ENCODE measurements at places on chromosomes 4 and X.

DNA sequence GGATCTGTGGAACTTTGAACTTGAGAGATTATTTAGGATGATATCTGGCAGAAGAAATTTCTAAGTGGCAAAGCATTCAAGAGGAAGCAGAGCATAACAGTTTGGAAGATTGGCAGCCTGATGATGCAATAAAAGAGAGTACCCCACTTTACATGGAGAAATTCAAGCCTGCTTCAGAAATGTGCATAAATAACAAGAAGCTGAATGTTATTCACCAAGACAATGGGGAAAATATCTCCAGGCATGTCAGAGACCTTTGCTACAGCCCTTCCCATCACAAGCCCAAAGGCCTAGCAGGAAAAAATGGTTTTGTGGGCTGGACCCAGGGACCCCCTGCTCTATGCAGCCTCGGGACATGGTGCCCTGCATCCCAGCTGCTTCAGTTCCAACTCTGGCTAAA lies 420.8 kb downstream of the DTHD1 start:
- DNase-seq = no peak

GRCh38 chr4:153501578-153501977 lies 35.4 kb downstream of the TMEM131L start:
- DNase-seq = no peak

- no peak for DNase-seq
Measured at GRCh38 chrX:1507511-1508463, 29.2 kb downstream of the P2RY8 start.

DNA sequence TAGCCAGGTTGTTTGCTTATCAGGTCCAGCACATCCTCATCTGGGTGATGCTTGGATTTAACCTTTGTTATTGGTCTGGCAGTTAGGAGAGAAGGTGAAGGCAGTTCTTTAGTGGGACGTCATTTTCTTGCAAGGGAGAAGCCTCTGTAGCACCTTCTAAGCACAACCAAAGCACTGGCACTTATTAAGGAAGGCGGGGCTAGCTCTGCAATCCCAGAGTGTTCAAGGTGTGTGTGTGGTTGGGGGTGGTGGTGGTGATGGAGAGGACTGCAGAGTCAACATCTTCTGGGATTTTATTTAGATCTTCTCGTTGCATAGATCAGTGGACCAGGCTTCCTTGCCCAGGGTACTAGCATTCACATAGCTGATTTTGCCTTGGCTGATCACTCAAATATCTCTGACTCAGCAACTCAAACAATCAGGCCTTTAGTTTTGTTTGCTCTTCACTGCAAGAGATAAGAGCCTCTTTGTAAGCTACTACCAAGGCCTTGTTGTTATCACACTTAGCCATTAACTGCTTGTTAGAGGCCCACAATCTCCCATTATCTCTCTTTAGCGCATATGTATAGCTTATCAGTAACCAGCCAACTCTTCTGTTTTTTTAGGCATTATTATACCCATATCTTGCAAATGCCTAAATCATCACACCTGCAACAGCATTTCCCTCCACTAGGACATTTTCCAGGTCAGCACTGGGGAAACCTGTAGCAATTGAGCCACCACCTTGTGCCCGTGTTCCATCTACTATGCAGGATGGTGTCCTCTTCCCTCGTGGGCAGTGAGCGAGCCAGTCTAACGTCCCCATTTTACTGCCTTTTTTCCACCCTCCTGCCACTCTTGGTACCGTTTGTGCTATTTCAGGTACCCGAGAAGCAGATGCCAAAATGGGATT lies 36.5 kb upstream of the LINC00632 start:
- DNase-seq = no peak

DNA sequence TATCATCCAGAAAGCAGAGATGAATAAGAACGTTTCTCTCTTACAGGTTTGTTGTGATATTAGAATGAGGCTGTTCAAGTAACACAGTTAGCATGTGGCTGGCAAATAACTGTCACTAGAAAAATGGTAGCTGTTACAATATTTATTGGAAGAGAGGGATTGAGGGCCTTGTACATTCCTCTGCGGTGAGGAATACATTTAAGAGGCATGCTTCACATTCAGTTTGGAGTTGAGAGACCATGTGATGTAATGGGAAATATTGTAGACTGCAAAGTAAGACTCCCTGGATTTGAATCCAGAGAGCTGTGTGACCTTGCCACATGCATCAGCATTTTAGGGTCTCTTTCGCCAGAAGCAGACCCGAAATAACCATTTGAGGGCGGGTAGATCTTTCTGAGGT lies 104.8 kb upstream of the KIT start:
- no peak for DNase-seq

DNA sequence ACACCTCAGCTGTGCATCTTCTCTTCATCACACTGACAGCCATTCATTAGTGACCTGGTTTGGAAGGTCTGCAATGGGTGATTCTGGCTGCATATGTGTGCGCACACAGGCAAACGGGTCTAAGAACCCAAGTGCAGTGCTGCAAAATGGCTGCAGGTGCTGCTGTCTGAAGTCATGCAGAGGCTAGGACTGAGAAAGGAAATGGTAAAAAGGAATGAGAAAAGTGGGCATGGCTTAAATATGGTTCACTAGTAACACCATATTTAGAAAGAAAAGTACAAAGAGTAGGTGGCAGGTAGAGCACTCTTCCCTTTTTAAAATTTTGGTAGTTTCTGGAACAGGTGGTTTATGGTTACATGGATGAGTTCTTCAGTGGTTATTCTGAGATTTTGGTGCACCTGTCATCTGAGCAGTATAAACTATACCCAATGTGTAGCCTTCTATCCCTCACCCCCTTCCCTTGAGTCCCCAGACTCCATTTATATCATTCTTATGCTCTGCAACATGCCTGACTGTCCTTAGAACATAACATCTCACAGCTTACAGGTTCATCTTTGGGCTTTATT lies 78.4 kb downstream of the CCNG2 start:
- DNase-seq = no peak

- DNase-seq = no peak
Measured at GRCh38 chr4:22486276-22486675, 29.6 kb downstream of the ADGRA3 start.

- DNase-seq = no peak
Measured at GRCh38 chr4:99321241-99322191, at the start of gene ADH1B. Gene ADH1B, minus strand, starts transcription at chr4:99321401. Its CDS starts 70 bp downstream, at chr4:99321331.

DNA sequence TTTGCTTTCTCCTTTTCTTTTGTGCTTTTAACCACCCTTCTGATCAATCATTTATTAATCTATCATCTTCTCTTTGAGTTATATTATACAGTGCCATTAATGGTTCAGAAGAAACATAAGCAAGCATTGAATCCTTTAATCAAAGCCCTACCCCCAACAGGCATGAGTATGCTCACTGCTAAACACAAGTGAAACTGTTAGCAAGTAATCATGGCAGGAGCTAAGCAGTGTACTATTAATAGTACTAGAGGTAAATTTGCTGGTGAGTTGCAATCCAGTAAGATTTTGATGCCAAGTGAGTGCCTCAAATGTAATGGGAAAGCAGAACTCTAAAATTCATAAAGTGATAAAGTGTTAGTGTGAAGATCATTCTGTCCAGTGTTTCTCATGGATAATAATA lies 57.2 kb downstream of the FNIP2 start:
- DNase-seq = no peak

DNA sequence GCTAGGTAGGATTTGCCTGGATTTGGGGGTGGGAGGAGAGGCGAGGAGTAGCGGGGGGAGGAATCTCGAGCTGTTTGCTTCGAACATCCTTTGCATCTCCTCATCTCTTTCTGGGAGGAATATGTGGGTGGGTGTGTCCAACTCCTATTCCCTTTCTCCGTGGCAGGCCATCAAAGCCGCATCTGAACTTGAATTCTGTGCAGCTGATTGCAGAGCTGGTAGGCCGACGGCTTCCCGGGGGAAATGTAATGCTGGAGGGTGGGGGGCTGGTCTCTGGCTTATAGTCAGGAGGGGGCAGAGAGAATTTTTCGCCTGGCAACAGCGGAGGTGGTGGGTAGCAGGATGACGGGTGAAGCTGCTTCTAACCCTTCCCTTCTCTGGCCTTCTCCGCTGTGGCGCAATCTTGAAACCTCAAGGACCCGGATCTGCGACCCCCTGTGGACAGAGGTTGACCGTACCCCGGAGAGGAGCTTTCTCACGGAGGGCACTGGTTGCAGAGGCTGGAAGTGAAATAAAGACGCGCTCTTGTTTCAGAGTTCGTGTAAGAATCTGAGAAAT lies 628 bp downstream of the ZCCHC12 start:
- DNase-seq = no peak

DNA sequence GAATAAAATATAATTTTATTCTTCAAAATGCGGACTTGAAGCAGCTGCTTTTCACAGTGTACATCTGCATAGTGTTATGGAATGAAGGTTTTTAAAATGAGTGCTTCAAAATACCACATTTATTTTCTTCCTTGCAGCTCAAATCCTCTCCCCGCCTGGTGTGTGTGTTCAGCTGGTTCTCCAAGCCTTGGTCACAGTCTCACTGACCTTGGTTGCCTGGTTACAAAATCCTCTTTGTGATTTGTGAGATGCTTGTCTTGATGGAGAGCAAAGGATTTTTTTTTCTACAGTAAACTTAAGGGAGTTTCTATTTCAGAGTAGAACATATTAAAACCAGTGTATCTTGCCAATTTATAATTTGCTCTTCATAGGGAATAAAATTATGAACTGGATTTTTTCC lies 139.2 kb downstream of the PCDH18 start:
- DNase-seq = no peak

DNA sequence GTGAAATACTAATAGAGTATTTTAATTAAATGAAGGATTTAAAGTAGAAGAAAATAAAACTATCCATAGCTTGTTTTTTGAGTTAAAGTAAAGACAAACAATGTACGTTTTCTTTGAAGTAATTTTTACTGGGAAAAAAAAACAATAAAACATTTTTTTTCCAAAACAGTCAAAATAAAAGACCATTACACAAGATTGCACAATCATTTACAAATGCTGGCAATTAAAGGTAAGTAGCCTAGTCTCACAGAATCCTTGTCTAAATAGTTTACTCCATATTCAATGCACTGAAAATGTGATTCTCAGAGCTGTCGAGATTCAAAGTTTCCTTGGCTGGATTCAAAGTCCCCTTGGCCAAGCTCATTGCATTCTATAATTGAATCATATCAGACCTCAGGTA lies 21.2 kb downstream of the C4orf54 start:
- DNase-seq = no peak

DNA sequence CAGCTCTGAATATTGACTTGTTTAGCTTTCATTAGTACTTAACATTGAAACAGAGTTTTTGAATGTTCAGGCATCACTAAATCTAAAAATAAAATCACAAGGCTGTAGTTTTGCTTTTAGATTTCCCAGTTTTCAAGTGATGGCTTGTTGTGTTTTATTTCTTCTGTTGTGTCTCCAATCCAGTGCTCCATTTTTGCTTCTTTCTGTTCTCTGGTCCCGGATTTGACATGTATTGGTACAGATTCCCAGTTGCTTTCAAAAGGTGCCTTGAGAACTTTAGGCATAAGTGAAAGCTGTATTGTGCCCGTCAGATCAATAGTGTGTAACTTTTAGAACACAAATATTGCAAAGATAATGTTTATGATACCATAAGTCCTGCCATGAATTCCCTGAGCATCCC lies 53.2 kb downstream of the ARHGAP10 start:
- no peak for DNase-seq

Data from stimulated activated CD8-positive, alpha-beta memory T cell treated with anti-CD3 and anti-CD28 coated beads, Interleukin-12 subunit alpha, Interleukin-12 subunit beta, amount 100 ng/mL, for 1 hour (primary cell).